ENCODE measurements at places on chromosomes 4 and X. TPM values are rescaled to one million over a fixed set of nuclear protein-coding genes. Genes with fewer than 3 reads are reported as not detected.

DNA sequence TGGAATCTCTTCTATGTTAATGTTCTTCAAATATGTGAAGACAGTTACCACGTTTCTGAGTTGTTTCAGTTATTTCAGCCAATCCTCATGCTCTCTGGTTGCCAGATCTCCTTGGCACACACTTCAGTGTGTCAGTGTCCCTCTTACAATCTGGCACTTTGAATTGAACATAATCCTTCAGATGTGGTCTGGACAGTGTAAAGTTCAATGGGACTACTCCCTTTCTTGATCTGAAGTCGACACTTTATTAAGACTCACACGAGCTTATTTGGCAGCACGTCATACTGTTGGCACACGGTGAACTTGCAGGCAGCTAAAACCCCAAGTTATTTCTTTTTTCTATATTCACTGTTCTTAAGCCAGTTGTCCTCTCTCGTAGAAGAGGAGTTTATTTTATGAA is 28.2 kb downstream of the ARSJ start:
- no peak for DNase-seq

- no peak for DNase-seq
Measured at GRCh38 chr4:174209341-174209740, 74.1 kb downstream of the FBXO8 start.

DNA sequence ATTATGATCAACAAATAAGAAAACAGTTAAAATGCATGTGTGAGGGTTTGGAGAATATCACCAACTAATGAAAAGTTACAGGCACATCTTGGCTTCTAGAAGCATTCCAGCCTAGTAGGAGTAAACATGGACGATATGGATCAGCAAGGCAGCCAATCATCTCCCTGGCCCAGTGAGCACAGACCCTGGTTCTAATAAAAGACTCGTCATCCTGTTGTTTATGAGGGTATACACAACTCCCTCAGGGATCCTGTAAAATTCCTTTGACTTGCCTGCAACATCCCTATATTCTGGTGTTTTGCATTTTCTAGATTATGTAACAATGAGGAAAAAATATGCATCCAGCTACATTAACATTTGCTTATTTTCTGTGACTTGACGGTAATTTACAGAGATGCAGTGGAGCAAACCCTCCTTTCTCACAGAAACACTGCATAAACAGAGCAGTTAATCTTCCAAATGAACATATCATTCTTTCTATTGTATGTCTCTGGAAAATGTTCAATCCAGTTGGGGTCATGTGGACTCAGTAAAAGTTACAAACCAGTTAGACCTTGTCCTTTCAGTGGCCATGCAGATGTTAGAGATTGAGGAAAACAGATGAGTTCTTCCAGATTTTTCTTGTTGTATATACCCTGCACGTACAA is 88.9 kb upstream of the NDP start:
- no peak for DNase-seq

DNA sequence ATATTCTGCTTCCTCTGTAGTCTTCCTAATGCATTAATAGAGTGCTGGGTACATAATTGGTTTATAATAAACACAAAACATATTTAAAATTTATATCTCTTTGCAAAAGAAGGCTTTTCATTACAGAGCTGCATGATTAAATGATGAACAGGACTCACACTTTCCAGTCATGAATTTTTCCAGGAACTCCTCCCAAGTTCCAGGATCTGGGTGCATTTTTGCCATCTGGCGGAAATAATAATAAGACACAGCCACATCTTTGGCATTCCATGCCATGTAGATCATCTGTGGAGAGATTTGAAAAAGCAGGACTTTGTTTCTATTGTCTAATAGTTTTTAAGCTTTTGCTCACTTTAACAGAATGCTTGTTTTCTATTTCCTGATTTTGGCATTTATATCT is 40.2 kb upstream of the SULT1B1 start:
- DNase-seq = no peak

DNA sequence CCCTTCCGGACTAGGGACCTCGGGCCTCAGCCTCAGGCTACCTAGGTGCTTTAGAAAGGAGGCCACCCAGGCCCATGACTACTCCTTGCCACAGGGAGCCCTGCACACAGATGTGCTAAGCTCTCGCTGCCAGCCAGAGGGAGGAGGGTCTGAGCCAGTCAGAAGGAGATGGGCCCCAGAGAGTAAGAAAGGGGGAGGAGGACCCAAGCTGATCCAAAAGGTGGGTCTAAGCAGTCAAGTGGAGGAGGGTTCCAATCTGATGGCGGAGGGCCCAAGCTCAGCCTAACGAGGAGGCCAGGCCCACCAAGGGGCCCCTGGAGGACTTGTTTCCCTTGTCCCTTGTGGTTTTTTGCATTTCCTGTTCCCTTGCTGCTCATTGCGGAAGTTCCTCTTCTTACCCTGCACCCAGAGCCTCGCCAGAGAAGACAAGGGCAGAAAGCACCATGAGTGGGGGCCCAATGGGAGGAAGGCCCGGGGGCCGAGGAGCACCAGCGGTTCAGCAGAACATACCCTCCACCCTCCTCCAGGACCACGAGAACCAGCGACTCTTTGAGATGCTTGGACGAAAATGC is at the start of gene WAS:
TSS of gene WAS (plus strand) at position 389 of the 572 bp plus-strand sequence. CDS start at position 444, 55 bp downstream.
- DNase-seq = no peak

GRCh38 chrX:19543020-19543715 is 27.9 kb upstream of the MAP3K15 start:
- DNase-seq = no peak

The NDP gene
- 0.42 TPM for total RNA-seq

The TMPRSS11B gene
- total RNA-seq = not detected

Measured in lower leg skin (tissue), 4 donors.